ENCODE measurements at places on chromosomes 6 and 20.

- no peak for DNase-seq
Measured at GRCh38 chr20:60009318-60009717, 51.1 kb downstream of the CDH26 start.

GRCh38 chr6:1872649-1873131 is 263.0 kb downstream of the FOXC1 start:
- no peak for DNase-seq

- DNase-seq: no peak
Measured at GRCh38 chr6:41257369-41258195, 28.9 kb downstream of the TREM1 start.

DNA sequence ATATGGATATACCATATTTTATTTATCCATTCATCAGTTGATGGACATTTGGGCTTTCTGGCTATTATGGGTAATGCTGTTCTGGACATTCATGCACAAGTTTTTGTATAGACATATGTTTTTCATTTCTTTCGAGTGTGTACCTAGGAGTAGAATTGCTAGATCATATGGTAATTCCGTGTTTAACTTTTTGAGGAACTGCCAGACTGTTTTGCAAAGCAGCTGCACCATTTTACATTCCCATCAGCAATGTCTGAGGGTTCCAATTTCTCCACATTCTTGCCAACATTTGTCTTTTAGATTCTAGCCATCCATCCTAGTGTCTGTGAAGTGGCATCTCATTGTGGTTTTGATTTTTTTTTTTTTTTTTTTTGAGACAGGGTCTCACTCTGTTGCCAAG is 20.8 kb downstream of the SRC start:
- no peak for DNase-seq

DNA sequence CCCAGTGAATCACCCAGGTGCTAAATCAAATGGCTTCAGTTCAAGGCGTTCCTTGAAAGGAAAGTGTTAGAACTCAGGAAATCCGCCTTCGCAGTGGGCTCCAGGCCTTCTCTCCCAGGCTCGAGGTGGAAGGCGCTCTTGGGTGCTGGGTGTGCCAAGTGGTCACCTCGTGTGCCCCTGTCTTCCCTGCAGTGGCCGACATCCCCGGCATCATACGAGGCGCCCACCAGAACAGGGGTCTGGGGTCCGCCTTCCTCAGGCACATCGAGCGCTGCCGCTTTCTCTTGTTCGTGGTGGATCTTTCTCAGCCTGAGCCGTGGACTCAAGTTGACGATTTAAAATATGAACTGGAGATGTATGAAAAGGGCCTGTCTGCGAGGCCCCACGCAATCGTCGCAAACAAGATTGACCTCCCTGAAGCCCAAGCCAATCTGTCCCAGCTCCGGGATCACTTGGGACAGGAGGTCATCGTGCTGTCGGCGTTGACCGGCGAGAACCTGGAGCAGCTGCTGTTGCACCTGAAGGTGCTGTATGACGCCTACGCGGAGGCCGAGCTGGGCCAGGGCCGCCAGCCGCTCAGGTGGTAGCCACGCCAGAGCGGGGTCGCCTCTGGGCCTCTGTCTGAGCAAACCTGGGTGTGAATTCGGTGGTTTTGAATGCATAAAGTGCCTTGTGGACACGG is 17.8 kb downstream of the MTG2 start:
- no peak for DNase-seq

DNA sequence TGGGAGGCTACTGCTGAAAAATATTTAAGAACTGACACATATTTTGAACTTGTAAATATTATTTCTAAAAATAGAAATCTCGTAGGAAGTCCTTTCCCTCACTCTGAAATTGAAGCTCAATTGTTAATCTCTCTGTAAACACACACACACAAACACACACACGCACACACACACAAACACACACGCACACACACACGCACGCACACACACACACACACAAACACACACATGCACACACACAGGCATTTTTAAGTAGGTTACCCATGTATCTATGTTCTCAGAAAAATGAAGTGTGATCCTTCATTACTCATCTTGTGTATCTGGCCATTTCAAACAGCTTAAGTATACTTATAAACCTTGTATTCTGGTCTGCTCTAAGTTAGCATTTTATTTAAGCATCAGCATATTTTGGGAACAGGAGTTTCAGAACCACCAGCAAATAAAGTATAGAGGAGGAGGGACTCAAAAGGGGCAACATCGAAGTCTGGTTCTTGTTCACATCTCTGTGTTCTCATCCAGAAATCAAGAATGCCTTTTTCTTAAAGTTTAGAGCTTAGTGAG is 11.6 kb downstream of the CCN6 start:
- no peak for DNase-seq

DNA sequence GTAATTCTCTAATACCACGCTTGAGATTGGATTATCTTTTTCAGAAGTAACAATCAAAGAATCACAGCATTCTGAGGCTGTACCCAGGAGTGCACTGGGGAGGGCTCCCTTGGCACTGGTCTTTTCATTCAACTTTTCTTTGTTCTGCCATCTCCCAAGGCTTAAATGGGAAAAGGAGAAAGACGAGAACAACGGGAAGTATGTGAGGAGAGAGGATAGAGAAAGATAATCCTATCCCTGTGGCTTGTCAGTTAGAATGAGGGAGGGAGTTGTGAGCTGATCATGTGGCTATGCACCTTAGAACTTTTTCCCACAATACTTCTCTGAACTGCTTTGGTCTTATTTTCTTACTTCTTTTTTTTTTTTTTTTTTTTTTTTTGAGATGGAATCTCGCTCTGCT is 83.1 kb downstream of the CAP2 start:
- DNase-seq: no peak

DNA sequence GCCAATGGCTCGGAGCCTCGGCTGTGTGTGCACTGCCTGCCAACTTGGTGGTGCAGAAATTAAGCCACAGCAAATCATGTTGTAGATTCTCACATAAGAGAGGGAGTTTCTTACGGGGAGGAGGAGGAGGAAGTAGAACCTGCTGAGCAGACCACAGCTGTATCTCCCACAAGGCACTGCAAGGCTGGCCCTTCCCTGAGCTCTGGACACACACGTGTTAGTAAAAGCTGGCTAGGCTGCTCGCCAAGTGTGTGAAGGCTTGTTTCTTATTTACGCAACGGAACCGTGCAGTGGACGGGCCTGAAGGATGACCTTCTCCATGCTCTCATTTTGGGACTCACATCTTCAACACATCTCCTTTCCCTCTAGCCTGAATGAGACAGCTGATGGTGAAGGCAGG is 15.7 kb upstream of the QKI start:
- no peak for DNase-seq

- DNase-seq: no peak
Measured at GRCh38 chr6:167763056-167763944, 63.4 kb upstream of the AFDN start.

DNA sequence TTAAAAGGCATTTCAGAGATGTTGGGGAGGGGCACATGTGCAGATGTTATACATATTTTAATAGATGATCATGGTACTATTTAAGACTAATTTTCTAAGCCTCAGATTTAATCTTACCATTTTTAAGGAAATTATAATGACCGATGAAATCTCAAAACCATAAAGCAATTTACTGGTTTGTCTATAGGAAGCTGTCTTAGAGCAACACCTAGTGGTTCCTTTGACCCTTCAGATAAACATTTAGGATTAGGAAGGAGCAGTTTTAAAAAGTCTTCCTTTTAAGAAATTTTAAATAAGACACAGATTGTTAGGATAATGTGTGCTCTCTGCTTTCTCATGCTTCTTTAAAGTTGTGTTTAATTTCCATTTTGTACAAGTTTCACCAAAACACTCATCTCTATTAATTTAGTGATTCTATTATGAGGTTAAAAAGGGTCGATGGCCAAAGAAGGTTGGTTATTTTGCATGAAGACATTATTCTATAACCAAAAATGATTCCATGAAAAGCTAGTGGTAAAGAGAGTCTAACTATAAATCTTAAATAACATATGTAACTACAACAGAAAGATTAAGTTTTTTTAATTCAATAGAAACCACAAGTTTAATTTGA is 376.4 kb downstream of the HACE1 start:
- no peak for DNase-seq

Data from stimulated activated CD8-positive, alpha-beta memory T cell treated with anti-CD3 and anti-CD28 coated beads, Interleukin-4, amount 100 ng/mL, for 48 hours (primary cell).